ENCODE measurements at places on chromosomes 2 and 18. TPM values are rescaled to one million over a fixed set of nuclear protein-coding genes. Genes with fewer than 3 reads are reported as not detected.

GRCh38 chr2:200225951-200226350 is 80.5 kb upstream of the SPATS2L start:
- no peak overlapping the region for H3K27ac ChIP-seq
- no peak for DNase-seq
- H3K36me3 ChIP-seq, result no peaks in the 10 kb centered on the region

DNA sequence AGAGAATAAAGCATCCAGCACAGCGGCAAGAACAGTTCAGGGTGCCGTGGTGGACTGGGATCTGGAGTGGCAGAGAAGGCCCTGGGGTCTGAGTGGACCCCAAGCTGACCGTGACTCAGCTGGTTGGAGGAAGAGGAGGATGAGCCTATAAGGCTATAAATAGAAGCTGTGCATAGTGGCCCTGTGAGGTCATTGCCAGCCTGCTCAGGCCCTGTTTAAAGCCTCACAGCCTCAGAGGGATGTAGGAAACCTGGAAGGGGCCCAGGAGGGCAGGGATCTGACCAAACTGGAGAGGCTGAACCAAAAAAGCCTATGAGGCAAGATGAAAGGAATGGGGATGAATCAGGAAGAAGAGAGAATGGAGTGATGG is 11.3 kb upstream of the DES start:
- H3K27me3 ChIP-seq, result no peaks in the 10 kb centered on the region
- peak overlapping the region; percentile 79 for H3K27ac ChIP-seq
- H3K4me1 ChIP-seq, result peaks cover 23% of the 10 kb centered on the region
- peak; percentile 72 for DNase-seq
- H3K4me3 ChIP-seq, result no peak overlapping the region
- H3K36me3 ChIP-seq, result no peaks in the 10 kb centered on the region

DNA sequence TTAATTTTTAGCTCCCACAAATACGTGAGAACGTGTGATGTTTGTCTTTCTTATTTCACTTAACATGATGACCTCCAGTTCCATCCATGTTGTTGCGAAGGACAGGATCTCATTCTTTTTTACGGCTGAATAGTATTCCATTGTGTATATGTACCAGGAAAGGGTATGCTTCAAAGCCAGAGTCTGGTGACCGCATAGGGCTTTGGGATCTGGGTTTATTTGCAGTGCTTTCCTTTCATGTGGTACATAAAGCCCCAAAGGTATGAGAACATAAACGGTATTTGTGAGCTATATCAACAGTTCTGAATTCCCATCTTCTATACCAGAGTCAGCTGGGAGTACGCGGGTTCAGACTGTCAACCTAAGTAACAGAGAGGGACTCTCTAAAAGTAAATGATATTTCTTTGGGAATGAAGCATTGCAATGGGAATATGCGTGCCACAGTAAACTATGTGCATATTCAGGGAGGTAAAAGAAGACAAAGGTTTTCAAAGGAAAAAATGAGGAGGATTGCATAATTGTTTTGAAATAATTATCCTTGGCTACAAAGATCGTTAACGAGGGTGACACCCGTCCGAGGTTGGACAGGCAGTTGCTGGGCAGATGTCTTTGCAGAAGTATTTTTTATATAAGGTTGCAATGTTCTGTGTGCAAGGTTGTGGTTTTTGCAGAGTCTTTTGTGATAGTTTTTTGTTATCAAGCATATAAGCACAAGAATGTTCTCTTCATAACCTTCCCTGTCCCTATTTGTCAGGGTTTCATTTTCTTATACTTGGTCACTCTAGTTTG is 24.4 kb downstream of the CRYGD start:
- H3K36me3 ChIP-seq, result no peaks in the 10 kb centered on the region
- no peak for DNase-seq
- H3K27me3 ChIP-seq, result no peaks in the 10 kb centered on the region
- H3K4me3 ChIP-seq, result no peak overlapping the region
- H3K27ac ChIP-seq, result no peak overlapping the region

- H3K27ac ChIP-seq, result no peak overlapping the region
- H3K27me3 ChIP-seq, result no peaks in the 10 kb centered on the region
- H3K4me1 ChIP-seq, result no peaks in the 10 kb centered on the region
- H3K4me3 ChIP-seq, result no peak overlapping the region
- H3K36me3 ChIP-seq, result no peaks in the 10 kb centered on the region
These were observed 37.6 kb downstream of the FARP2 start for GRCh38 chr2:241393524-241394196.

DNA sequence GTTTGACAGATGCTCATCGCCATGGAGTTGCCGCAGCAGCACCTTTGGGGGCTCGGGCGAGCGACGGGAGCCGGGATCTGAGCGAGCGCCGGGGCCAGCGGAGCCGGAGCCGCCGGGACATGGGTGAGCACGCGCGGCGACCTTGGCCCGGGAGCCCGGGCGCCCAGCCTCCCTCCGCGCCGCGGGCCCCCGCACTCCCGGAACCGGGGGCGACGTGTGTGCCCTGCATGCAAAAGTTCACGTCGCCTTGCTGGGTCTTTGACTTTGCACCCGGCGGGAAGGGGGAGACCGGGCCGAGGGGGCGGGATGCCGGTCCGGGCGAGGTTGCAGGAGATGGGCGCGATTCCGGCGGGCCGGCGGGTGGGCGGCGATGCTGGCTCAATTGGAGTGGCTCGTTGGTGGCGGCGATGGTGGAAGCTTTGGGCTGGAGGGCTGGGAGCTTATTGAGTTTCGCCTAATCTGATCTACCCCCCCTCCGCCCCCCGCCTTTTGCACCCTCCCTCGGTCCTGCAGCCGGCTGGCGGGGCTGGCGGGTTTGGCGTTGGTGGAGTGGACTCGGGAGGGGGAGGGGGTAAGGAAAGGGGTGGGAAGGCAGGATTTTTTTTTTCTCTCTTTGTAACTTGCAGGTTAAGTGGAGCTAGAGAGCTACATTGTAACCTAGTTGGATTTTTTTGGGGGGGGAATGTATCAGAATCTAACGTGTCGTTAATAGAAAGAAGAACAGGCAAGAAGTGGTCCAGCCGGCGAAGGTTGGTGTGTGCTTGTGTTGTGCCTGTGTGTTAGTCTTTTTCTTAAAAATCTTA is at the start of gene SETBP1:
SETBP1 (plus strand) TSS at position 616 of the 803 bp plus-strand sequence. CDS start 20,459 bp downstream, outside the sequence.
- no peaks in the 10 kb centered on the region for H3K36me3 ChIP-seq
- peak; percentile 84 for DNase-seq
- peaks cover 16% of the 10 kb centered on the region for H3K4me1 ChIP-seq
- no peaks in the 10 kb centered on the region for H3K27me3 ChIP-seq
- H3K4me3 ChIP-seq, result peak within 1 kb of the TSS; percentile 97
- H3K27ac ChIP-seq, result peak within 1 kb of the TSS; percentile 99

- DNase-seq, result no peak
- H3K36me3 ChIP-seq, result no peaks in the 10 kb centered on the region
- H3K4me1 ChIP-seq, result no peaks in the 10 kb centered on the region
- no peak overlapping the region for H3K4me3 ChIP-seq
- no peak overlapping the region for H3K27ac ChIP-seq
These were observed 91.2 kb upstream of the CCDC195 start for GRCh38 chr2:224807153-224807964.

SIX3 gene
- not detected for polyA plus RNA-seq

RETSAT gene
- polyA plus RNA-seq, result 22.2 TPM

MRO gene
- polyA plus RNA-seq, result 1.2 TPM

FLACC1 gene
- 0.34 TPM for polyA plus RNA-seq

CIB4 gene
- polyA plus RNA-seq, result not detected

SPATA3 gene
- not detected for polyA plus RNA-seq
